T-helper 9 cell (primary cell): ENCODE measurements at places on chromosomes 13 and 19.

GRCh38 chr19:6503407-6504201 lies 1.5 kb upstream of the TUBB4A start:
- no peak for DNase-seq

DNA sequence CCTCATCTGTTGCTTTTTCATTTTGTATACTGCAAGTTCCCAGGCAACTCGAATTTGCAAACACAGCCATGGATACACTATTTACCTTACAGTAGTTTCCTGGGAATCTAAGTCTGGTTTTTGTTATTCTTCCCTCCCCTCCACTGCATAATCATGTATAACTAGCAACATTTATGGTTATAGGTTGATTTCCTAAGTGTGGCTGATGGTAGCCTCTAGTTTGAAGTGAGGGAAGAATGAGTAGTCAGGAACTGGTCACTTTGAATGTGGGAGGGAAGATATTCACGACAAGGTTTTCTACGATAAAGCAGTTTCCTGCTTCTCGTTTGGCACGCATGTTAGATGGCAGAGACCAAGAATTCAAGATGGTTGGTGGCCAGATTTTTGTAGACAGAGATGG lies at the start of gene KCNRG:
TSS of gene KCNRG (plus strand) at position 187 of the 400 bp plus-strand sequence. CDS start at position 237, 50 bp downstream.
- no peak for DNase-seq

DNA sequence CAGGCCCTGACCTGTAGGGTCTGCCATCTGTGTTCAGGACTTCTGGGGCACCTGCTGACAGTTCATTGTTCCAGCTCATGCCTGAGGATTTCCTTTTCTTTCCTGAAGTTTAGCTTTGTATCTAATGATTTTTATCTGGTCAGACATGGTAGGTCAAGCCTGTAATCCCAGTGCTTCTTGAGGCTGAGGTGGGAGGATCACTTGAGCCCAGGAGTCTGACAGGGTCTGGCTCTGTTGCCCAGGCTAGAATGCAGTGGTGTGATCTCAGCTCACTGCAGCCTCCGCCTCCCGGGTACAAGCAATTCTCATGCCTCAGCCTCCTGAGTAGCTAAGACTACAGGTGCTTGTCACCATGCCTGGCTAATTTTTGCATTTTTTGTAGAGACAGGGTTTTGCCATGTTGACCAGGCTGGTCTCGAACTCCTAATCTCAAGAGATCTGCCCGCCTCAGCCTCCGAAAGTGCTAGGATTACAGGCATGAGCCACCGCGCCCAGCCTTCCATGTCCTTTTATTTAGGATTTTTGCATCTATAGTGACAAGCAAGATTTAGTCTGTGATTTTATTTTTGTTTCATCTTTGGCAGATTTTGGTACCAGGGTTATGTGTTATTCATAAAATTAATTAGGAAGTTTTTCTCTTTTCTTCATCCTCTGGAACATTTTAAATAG lies 33.2 kb downstream of the CHST8 start:
- no peak for DNase-seq

DNA sequence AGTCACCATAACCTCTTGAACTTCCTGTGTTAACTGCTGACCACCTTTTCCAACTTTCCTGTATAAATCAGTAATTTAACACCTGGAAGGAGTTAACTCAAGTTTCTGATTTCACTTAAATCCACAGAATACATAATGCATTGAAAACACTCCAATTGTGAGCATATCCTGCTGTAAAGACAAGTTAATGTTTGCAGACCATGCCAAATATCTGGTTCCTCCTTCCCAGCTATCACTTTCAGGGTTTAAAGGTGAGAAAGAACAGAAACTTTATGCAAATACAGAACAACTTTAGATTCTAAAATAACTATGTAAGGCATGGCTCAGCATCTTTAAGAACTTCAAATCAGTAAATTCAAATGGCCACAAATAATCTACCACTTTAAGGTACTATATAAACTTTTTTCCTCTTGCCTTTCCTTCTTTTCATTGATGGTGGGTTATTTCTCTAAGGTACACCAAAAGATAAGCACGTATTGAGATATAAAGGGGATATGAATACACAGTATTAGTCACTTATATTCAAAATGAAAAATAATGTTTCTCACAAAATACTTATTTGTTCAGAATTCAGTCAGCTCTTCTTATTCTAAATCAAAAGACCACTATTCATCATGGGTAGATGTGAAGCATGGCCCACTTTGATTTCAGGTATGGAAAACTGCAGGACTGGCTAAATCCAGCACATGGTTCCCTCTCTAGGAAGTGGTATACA lies 6.6 kb upstream of the TPTE2 start:
- no peak for DNase-seq

- no peak for DNase-seq
Observed at GRCh38 chr19:45147835-45148676, 12.7 kb downstream of the NKPD1 start.

GRCh38 chr13:33106656-33107360 lies 90.6 kb downstream of the KL start:
- DNase-seq = no peak

DNA sequence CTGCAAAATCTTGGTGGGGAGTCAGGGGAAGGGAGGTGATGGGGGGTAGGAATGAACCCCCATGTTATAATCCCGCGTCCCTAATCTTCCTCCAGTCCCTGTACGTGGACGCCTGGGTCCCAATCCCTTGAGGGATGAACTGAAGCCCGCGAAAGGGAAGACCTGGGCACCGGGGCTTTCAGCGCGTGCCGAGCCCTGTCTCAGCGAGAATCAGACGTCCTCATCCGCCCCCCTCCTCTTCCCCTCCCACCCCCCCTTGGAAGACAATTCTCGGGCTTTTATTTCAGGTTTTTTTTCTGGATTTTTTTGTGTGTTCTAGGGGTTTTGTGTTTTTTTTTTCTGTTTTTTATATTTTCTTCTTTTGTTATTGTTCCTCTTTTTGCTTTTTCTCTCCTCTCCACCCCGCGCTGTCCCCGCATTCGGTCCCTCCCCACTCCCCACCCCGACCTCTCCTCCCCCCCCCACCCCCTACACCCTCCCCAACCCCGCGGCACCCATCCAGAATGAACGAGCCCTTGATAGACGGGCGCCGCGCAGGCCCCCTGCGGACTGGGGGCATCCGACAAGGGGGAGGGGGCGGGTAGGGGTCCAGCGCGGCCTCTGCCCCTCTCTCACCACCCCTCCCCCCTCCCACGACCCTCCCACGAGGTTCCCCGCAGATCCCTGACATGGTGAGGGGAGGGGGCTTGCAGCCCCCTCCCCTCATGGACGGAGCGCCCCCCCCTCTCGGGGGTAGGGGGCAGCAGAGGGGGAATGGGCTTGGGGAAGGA lies 10.3 kb downstream of the C19orf81 start:
- no peak for DNase-seq

- no peak for DNase-seq
Observed at GRCh38 chr13:90336507-90336906, 1011.0 kb upstream of the MIR17HG start.

DNA sequence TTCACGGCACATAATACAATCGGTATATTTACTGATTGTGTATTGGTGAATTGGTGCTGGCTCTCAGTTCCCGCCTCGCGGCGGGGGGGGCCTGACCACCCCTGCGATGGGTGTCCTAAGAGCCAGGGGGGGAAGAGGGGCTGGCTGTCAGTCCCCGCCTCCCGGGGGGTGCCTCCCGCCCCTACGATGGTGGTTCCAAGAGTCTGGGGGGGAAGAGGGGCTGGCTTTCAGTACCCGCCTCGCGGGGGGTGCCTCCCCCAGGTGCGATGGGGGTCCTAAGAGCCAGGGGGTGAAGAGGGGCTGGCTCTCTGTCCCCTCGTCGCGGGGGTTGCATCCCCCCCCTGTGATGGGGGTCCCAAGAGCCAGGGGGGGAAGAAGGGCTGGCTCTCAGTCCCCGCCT lies 2321.8 kb upstream of the PCDH20 start:
- no peak for DNase-seq

- DNase-seq = no peak
Observed at GRCh38 chr19:2457394-2458037, 757 bp upstream of the LMNB2 start.

DNA sequence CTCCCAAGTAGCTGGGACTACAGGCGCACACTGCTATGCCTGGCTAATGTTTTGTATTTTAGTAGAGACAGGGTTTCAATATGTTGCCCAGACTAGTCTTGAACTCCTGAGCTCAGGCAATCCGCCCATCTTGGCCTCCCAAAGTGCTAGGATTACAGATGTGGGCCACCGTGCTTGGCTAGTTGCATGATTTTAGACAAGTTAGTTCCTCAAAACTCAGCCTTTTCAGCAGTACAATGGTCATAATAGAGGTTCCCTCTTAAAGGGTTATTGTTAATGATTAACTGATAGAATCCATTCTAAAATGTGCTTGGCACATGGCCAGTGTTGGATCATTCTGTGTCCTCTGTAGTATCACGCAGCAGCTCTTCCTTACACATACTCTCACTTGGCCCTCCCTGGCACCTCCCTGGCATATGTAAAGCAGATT lies 19.5 kb upstream of the IFT88 start:
- no peak for DNase-seq

- no peak for DNase-seq
Observed at GRCh38 chr13:42405665-42406390, 133.9 kb downstream of the AKAP11 start.

- DNase-seq = no peak
Observed at GRCh38 chr13:46633416-46633815, 80.4 kb downstream of the LRCH1 start.

- DNase-seq = no peak
Observed at GRCh38 chr13:106561551-106562170, 6.3 kb downstream of the ARGLU1 start.

GRCh38 chr13:41049480-41050440 lies 11.5 kb upstream of the WBP4 start:
- DNase-seq = no peak

DNA sequence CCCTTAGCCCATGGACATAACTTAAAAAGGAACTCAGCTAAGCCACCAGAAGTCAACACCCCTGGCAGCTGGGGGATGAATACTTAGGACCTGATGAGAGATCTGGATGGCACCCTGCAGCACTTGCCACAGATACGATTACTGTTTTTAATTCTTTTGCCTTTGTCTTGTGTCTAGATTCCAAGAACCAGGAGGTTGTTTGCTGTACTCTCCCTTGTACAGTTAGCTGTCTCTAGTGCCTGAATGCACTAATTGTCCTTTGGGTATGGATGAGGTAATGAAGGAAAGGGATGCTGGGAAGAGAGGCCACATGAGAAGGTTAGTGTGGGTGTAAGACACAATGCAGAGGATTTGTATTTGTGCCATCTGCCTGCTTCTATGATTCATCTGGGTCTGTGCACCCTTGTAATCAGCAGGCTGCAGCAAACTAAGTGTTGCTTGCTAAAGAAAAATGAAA lies 385.8 kb downstream of the KCNRG start:
- no peak for DNase-seq

DNA sequence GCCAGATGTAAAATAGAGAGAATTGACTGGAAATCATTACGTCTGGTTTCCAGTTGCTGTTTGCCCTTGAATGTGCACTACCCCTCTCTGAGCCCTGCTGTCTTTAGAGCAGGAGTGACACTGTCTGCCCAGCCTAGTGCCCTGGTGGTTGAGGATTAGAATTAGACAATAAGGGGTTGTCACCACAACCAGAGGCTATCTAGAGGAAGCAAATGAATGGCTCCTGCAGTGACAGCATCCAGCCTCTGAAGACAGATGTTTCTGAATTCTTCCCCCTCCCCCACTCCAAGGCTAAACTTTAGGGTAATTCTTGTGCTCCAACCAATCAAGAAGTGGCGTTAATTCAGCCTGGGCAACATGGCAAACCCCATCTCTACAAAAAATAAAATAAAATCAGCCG lies 2.0 kb downstream of the RAB8A start:
- no peak for DNase-seq

DNA sequence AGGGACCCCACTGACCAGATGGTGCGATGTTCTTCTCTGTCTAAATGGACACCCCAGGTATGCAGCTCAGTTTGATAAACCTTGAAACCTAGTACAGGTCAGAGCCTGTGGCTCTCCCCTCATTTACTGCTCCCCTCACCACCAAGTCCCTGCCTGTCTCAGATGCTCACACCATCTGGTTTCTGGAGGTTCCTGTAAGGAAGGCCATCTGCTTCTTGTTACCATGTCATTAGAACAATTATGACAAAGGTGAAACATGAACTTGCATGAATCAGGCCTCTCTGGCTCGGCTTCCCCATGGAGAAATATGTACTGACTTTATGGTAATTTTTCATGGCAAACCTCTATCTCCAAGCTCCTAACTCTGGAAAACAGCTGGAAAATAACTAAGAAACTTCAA lies 965.7 kb downstream of the UQCRFS1 start:
- no peak for DNase-seq

GRCh38 chr19:29326351-29326750 lies 113.4 kb upstream of the UQCRFS1 start:
- DNase-seq = no peak

- no peak for DNase-seq
Observed at GRCh38 chr13:91355099-91355825, 7.8 kb downstream of the MIR17HG start.

DNA sequence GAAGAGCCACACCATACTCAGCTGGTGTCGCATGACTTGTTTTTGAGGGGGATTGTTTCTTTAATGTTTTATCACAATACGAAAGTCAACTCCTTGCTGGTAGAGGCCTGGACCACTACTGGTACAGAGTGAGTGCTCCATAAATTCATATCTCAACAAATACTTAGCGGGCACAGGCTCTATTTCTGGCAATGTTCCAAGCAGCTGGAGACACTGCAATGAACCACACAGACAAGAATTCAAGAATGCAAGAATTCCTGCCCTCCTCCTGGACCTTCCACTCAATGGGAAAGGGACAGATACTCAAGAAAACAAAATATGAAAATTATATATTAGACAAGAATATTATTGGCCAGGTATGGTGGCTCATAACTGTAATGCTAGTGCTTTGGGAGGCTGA lies 5.1 kb upstream of the FXYD5 start:
- no peak for DNase-seq
